ENCODE measurements at places on chromosomes 5 and 9.
A peak's percentile ranks its signal among the peaks of the same experiment; 100 is the strongest.

- no peak for DNase-seq
Observed at GRCh38 chr9:134385915-134386314, 59.7 kb downstream of the RXRA start.

DNA sequence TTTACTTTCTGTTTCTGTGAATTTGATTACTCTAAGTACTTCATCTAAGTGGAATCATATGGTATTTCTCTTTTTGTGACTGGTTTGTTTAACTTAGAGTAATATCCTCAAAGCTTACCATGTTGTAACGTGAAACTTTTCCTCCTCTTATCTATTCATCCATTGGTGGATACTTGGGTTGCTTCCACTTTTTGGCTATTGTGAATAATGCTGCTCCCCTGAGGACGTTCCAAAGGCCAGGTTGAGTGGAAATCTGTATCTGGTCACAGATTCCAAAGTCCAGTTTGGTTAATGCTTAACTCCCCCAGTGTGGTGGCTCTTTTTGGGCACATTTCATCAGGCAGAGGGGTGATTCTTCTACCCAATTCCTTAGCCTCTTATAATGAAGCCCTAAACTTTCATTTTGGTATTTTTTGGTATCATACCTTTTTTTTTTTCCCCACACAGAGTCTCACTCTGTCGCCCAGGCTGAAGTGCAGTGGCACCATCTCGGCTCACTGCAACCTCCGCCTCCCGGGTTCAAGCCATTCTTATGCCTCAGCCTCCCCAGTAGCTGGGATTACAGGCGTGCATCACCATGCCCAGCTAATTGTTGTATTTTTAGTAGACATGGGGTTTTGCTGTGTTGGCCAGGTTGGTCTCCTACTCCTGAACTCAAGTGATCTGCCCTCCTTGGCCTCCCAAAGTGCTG is 65.4 kb downstream of the CMYA5 start:
- no peak for DNase-seq

- no peak for DNase-seq
Observed at GRCh38 chr9:112764344-112764743, 13.8 kb downstream of the SNX30 start.

DNA sequence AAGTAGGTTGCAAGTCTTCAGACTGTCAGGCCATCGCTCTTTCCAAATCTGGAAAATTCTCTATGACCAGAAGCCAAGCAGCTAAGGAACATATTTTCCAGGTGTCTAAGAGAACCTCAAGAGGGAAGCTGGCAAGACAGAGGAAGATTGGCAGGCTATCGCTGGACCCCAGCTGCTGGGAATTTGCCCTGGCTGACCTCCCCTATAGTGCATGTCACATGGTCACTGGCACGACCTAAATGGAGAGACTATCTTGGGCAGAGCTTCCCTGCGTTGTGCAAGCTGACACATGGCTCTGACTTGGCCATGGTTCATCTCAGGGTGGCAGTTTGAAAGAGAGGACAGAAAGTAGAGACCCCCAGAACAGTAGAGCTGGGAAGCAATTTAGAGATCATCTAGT is 104.9 kb upstream of the ZNF618 start:
- DNase-seq = no peak

- no peak for DNase-seq
Observed at GRCh38 chr5:73096239-73096575, 24.2 kb upstream of the TMEM171 start.

- no peak for DNase-seq
Observed at GRCh38 chr9:116543731-116544400, 143.2 kb upstream of the TRIM32 start.

- DNase-seq = no peak
Observed at GRCh38 chr9:109031241-109031640, 17.9 kb upstream of the CTNNAL1 start.

DNA sequence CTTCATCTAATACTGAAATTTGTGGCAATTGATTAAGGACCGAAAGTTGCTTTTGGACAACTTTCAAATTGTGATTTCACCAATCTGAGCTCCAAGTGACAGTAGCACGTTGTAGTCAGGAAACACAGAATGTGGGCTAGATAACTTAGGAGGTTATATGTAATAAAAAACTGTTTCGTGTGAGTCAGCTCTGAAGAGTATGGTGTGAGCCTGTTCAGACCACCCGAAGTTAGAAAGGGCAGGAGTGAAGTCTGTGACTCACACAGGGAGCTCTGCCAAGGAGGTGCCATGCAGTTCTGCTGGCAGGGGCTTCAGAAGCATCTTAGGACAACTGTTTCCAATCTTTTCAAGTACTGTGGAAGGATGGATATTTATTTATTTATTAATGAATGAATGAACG is 16.4 kb upstream of the ZBTB34 start:
- DNase-seq = no peak

GRCh38 chr9:87290241-87291052 is 207.2 kb upstream of the DAPK1 start:
- DNase-seq = no peak

- no peak for DNase-seq
Observed at GRCh38 chr5:135606431-135606830, 27.6 kb upstream of the CXCL14 start.

GRCh38 chr5:145856285-145856818 is 16.5 kb downstream of the GRXCR2 start:
- DNase-seq = no peak

GRCh38 chr9:95874989-95875304 is 544 bp upstream of the ERCC6L2 start:
- DNase-seq = peak; percentile 47

- no peak for DNase-seq
Observed at GRCh38 chr5:120873083-120873482, 409.0 kb downstream of the PRR16 start.

DNA sequence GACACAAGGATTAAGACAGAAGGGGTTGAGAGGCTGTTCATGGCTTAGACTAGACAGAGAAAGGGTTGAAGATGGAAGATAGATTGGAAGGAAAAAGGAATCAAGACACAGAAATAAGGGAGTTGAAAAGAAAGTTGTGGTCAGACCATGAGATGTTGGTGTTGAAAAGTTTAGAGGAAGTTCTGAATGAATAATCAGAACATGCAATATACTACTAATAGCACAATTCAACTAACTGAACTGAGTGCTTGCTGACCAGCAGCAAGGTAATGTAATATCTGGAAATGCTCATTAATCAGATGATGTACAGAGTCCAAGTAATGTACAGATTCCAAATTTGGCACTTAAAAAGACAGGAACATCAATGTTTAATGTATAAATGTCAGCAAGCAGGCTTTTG is 10.6 kb upstream of the NNT start:
- no peak for DNase-seq

GRCh38 chr9:10008101-10008799 is 604.6 kb downstream of the PTPRD start:
- no peak for DNase-seq

DNA sequence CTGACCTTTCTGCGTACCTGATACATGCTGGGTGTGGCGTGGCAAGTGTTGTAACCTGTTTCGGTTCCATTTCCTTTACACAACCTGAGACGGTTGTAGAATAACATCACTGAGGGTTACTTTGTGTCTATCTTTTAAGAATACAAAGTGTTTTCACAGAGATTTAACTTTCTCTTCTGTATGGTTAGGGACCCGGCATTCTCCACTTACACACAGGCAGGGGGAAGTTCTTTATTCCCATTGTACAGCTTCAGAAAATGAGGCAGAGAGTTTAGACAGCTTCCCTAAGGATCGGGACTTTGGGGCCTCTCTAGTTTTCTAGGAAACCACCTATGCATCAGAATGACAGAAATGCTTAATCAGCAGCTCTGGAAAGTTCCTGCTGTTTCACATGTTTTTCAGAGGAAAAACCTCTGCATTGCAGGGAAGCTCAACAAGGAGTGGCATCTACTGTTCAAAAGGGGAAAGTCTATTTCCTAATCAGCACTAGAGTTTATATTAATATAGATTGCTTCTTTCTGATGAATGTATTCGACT is 41.3 kb downstream of the CAST start:
- DNase-seq = peak; percentile 59

DNA sequence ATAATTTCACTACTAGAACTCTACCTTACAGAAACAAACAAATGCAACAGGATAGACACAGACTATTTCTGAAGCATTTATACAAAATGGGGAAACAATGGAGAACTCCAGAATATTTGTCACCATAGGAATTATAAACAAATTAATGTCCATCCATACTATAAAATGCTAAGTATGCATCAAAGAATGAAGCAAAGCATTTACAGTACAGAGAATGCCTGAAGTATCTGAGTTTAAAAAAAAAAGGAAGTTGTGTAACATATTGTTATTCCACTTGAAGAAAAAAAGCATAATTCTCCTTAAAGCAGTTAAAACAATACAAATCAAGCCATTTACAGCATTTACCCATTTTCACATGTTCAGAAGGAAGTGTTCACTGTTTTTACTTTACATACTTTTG is 53.0 kb downstream of the DROSHA start:
- no peak for DNase-seq

- no peak for DNase-seq
Observed at GRCh38 chr9:132446887-132447286, 36.9 kb downstream of the CFAP77 start.

DNA sequence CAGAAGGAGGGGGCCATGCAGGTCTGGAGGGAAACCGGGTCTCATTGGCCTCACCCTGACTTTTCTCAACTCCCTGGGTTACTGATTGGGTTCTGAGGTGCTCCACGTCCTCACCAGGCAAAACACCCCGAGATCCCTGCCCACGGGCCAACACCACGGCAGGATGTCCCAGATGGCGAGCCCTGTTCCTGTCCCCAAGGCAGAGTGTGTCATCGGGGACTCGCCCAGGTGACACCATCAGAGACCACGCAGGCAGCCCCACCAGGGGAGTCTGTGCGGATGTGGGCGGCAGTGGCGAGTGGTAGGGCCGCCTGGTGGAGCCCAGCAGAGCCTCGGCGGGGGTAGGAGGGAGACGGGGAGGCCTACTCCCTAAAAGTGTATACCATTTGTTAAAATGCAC is 59.0 kb upstream of the UBAC1 start:
- DNase-seq = no peak

DNA sequence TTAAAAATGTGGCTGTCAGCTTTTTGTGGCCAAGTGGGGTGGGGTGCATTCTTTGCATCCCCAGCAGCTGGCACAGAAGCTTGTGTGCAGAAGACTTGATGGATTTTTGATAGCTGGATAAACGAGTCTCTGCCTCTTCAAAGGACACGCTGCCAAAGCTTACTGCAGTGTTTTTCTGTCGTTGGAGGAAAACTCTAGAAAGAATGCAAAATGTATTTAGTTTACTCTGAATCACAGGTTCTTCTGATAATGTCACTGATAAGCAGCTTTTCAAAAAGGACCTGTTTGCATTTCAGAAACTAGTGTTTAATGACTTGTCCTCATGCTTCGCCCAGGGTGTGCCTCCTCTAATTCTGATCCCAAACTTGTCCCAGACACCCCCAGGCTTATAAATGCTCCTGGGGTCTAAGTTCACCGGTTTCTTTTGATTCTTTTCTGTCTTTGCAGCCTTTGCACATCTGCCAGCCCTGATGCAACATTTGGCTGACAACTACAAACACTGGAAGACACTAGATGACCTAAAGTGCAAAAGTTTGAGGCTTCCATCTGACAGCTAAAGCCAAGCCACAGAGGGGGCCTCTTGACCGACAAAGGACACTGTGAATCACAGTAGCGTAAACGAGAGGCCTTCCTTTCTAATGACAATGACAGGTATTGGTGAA is 66.0 kb downstream of the WDR41 start:
- DNase-seq = no peak

DNA sequence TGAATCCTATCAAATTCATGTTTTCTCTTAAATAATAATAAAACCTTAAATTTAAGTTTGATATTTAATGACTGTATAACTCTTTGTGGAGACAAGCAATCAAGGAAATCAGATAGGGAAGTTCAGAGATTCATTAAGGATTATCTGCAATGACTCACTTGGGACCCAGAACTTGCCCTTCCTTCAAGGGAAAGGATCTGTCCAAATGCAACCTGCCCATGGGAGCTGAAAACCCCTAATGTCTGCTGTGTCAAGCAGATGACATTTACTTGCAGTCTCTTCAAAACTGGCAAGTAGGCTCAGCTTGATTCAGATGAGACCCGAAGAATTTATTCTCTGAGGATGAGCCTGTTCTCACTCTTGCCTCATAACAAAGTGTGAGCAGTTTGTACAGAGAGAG is 1577.6 kb downstream of the EFNA5 start:
- DNase-seq = no peak

GRCh38 chr5:145975361-145976066 is 39.1 kb downstream of the SH3RF2 start:
- no peak for DNase-seq

- no peak for DNase-seq
Observed at GRCh38 chr9:2700909-2701550, 16.3 kb upstream of the KCNV2 start.

GRCh38 chr5:146544232-146544631 is 28.2 kb upstream of the GPR151 start:
- DNase-seq = no peak

DNA sequence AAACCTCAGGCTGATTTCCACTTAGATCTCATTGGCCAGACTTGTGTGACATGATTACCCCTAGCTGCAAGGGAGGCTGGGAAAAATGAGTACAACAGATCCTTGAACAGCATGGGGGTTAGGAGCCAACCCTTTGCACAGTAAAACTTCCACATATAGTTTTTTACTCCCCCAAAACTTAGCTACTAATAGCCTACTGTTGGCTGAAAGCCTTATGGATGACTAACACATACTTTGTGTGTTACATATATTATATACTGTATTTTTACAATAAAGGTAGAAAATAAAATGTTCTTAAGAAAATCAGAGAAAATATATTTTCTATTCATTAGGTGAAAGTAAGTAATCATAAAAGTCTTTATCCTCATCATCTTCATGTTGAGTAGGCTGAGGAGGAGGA is 217.4 kb downstream of the NMUR2 start:
- DNase-seq = no peak

DNA sequence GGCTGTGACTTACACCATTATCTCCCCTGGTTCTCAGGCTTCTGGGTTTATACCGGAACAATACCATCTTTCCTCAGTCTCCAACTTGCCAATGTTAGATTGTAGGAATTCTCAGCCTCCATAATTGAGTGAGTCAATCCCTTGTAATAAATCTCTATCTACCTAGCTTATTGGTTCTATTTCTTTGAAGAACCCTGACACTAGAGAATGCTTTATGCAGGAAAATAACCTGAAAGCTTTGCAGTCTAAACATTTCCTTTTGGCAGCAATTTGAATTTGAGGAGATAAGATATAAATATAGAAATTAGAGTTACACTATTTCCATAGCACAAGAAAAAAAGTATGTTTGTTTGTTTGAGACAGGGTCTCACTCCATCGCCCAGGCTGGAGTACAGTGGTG is 278.1 kb upstream of the CDH18 start:
- DNase-seq = no peak

- DNase-seq = no peak
Observed at GRCh38 chr5:118249386-118249785, 739.0 kb downstream of the DTWD2 start.
